ENCODE measurements at places on chromosomes 3 and 15. TPM values are rescaled to one million over a fixed set of nuclear protein-coding genes. Genes with fewer than 3 reads are reported as not detected.

Gene MST1R
- total RNA-seq, result 6.2 TPM

Gene BSN
- 2.8 TPM for total RNA-seq

Gene PXYLP1
- total RNA-seq, result 20.1 TPM

Gene GASK1A
- total RNA-seq, result 7.7 TPM

Gene GOLGA8T
- 1.0 TPM for total RNA-seq

Gene HGD
- 0.44 TPM for total RNA-seq

Gene SUSD5
- total RNA-seq, result 1.6 TPM

Gene SETMAR
- 15.0 TPM for total RNA-seq

Gene ARL8B
- total RNA-seq, result 23.5 TPM

Gene FAN1
- 31.5 TPM for total RNA-seq

Gene LEKR1
- 0.18 TPM for total RNA-seq

Gene PTPN9
- total RNA-seq, result 36.1 TPM

Gene IL17RE
- 3.0 TPM for total RNA-seq

DNA sequence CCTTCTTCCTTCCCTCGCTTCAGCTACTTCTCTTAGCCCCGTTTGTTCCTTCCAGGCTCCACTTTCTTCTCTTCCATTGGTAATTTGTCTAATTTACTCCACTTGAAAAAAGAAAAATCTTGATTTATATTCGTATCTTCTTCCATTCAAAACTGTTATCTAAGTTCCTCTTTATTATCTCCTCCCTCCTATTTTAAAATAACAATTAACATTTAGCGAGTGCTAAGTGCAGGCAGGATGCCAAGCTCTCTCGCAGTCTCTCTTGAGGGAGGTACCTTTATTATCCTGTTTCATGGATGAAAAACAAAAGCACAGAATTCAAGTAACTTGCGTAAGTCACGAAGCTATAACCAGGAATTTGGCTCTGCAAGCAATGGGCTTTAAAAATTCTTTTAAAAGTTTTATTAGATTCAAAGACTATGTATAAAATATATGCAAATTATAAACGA, 418.9 kb upstream of the NAALADL2 start:
- no peak for DNase-seq

DNA sequence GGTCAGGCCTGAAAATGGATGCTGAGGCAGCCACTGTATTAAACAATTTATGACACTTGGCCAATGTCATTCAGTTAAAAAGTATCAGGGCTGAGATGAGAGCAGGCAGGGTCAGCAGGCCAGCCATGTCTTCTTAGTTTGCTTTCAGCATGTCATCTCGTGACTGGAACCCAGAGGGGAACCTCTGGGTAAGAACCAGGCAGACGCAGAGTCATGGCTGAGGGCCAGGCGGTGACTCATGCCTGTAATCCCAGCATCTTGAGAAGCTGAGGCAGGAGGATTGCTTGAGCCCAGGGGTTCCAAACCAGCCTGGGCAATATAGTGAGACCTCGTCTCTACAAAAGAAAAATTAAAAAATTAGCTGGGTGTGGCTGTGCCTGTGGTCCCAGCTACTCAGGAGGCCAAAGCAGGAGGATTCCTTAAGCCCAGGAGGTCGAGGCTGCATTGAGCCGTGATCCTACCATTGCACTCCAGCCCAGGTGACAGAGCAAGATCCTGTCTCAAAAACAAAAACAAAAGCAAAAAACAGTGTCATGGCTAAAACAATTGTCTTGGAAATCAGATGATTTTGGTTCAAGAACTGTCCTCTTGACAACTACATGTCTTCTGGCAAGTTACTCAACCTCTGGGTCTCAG, 11.7 kb downstream of the BCL2L10 start:
- no peak for DNase-seq

- DNase-seq, result no peak
Observed at GRCh38 chr3:32186876-32187275, 51.6 kb upstream of the CMTM8 start.

DNA sequence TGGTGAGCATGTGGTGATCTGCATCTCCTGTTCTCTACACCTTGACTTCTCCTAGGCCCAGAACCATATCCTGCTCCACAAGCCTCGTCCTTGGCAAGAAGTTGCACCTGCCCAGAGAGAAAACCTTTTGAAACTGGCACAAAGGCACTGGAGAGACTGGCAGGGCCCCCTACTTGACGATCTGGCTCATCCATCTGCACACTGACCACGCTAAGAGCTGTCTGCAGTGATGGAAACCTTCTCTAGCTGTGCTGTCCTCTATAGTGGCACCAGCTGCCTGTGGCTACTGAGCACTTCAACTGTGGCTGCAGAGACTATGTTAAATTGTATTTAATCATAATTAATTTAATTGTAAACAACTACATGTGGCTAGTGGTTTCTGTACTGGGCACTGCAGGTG, 26.2 kb upstream of the SRP14 start:
- no peak for DNase-seq

DNA sequence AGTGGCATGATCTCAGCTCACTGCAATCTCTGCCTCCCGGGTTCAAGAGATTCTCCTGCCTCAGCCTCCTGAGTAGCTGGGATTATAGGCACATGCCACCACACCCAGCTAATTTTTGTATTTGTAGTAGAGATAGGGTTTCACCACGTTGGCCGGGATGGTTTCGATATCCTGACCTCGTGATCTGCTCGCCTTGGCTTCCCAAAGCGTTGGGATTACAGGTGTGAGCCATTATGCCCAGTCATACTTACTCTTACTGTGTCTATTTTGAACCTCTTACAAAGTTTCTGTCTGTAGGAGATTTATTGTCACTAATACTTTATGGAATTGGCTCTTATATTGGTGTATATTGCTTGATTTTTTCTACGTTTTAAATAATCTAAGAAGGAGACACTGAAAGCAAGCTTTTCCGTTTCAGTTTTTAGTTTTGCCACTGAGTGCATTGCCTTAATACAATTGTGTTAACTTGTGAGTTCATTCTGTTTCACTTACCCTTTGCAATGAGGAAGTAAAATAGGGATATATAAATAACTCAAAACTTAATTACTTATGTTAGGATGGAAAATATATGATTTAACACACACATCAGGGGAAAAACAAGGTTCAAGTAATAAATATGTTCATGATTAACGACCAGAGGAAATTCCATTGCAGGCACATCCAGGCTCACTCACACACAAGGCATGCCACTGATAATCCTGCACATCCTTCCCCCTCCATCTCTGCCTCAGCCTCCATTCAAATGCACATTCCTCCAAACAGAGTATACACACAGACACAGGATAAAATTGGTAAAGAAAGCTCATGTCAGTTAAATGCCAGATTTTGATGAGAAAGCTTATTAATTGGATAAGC, 279.3 kb upstream of the RASGRP1 start:
- DNase-seq, result no peak

GRCh38 chr15:31278061-31278445, 48.6 kb upstream of the KLF13 start:
- peak; percentile 10 for DNase-seq

- DNase-seq, result peak; percentile 71
Observed at GRCh38 chr15:71784719-71785118, 25.6 kb upstream of the NR2E3 start.

DNA sequence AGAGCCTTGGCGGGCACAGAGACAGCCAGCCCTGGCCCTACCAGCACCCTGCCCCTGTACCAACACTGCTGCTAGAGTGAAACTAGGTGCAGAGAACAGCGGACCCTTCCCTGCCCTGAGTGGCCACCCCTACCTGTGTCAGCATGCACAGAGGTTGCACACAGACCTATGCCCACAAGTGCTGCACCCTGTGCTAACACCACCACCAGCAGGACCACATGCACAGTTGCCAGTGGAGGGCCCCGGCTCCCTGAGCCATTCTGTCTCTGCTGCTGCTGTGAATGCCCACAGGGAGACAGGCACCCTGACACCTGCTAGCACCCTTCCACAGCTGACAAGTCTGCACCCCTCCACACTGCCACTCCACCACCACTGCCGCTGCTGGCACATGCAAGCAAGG, 131.8 kb downstream of the NEK11 start:
- DNase-seq, result no peak

GRCh38 chr3:128804811-128805155, 74.6 kb upstream of the ACAD9 start:
- DNase-seq, result no peak

- no peak for DNase-seq
Observed at GRCh38 chr3:185503521-185503920, 4.7 kb upstream of the TMEM41A start.

- DNase-seq, result peak; percentile 63
Observed at GRCh38 chr15:41581110-41581509, 22.1 kb downstream of the TYRO3 start.

DNA sequence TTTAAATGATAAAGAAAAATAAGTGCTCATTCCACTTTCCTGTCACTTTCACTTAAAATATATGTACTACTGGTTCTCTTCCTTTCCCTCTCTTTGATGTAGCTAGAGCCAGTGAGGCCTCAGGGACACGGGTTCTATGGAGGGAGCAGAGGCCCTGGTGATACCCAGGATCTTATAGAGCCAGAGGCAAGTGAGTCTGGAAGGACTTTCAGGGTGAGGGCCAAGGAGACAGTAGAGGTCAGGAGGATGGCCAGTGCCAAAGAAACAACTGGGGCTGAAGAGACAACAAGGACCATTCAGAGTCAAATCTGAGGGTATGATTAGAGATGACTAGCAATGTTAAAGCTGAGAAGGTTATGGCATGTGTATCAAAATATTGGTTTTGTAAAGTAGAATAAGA, 124.1 kb upstream of the GOLGA6L6 start:
- no peak for DNase-seq

DNA sequence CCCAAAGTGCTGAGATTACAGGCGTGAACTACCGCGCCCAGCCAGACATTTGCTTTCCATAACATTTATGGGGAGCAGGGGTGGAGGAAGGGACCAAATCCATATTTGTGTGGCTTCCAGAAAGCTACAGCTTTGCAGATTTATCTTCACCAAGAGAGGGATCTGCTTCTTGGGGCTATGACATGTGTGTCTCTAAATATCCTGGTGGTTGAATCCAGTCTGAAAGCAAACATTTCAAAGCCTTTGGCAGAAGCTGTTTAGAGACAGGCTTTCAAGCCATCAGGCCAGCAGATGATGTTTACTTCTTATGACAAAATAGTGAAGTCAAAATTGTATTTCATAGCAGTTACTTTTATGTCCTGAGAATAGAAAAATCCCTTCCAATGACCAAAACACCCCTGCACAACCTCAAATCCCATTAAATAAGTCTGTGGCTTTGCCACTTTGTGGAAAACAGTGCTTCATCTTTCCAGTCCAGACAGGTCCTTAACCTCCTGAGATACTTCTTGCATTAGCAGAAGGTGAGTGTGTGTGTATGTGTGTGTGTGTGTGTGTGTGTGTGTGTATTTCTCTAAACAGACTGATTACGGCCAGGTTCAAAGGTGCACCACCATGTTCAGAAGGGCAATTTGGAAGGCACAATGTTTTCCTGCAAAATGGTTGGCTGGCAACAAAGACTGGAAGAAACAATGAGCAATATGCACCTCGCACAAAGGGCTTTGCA, 191.4 kb upstream of the LRIG1 start:
- DNase-seq, result no peak

- DNase-seq, result no peak
Observed at GRCh38 chr15:71451130-71451529, 335.9 kb downstream of the THSD4 start.

DNA sequence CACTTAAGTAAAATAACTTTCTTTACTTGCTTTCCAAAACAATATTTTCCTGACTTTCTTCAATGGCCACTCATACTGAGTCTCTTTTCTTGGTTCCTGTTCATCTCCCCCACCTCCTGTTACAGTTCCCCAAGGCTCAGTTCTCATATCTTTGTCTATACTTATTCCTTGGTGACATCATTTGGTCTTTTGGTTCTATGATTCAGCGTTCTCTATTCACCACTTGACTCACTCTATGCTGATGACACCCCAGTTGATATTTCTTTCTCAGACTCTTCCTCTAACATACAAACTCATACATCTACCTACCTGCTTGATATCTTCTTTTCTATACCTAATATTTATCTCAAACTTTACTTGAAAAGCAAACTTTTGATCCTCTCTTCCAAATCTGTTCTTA, 85.0 kb upstream of the P3H2 start:
- DNase-seq, result no peak

DNA sequence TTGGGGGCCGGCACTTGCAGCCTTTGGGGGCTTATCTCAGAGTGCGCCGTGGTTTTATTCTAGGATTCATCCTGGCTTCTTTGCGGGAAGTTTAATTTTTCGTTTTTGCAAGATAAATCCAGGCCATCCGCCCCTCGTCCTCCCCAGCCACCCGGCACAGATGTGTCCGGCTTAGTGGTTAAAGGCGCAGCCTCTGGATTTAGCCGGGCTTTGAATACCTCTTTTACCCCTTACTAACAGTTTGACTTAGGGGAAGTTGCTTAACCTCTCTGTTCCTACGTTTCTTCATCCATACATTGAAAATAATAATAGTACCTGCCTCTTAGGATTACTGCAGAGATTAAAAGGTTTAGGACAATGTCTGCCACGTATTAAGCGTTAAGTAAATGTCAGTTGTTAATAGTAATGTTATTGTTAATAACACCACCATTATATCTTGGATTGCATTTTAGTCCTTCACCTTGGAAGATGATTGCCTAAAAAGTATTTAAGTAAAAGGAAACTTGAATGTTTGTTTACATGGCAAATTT, 714 bp downstream of the ECT2 start:
- no peak for DNase-seq

DNA sequence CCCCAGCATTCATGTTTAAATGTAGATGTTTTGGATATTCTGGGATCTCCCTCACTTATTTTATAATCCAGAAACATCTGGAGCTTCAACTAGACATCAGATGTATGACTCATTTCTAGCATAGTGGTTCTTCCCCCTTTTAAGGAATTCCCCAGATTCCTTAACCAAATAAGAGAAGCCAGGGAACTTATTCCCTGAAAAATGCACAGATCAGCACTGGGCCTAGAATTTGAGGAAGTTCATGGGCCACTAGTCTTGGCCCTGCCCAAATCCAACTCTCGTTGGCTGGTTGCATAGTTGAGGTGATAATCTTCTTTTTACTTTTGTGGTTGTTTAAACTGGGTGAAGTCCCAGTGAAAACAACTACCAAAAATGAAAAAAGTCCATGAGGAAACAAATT, 20.4 kb downstream of the RARRES1 start:
- no peak for DNase-seq

GRCh38 chr15:94793207-94793606, 561.8 kb downstream of the MCTP2 start:
- DNase-seq, result no peak

Data from WTC11 (cell line).